Activated T-helper 1 cell treated with anti-CD3 and anti-CD28 coated beads, Interleukin-2, amount 50 U/mL, for 16 hours (primary cell): ENCODE measurements at places on chromosomes 6 and 20.

GRCh38 chr6:168117942-168118341, 38.9 kb upstream of the FRMD1 start:
- no peak for DNase-seq

DNA sequence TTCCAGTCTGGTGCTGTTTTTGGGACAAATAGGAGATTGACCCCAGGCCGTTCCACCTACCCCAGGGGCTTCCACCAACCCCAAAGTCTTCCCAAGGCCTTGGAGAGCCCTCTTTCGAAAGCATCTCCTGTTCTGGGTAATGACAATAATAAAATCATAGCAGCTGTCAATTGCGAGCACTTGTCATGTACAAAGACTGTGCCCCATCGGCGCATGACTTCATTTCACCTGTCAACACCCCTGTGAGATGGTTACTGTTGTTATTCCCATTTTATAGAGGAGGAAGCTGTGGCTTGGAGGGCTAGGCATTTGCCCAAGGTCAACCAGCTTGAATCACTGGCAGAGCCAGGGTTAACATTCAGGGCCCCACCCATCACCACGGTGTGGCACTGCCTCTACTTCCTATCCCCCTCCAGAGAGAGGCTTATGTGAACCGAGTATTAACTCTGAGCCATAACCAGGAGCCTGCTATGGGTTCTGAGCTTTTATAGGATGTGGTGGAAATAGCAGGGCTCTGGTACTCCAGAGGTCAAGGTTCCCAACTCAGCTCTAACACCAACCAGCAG, 51.2 kb downstream of the HNF4A start:
- DNase-seq, result no peak

GRCh38 chr20:62691487-62691886, 17.1 kb upstream of the NTSR1 start:
- DNase-seq, result no peak

DNA sequence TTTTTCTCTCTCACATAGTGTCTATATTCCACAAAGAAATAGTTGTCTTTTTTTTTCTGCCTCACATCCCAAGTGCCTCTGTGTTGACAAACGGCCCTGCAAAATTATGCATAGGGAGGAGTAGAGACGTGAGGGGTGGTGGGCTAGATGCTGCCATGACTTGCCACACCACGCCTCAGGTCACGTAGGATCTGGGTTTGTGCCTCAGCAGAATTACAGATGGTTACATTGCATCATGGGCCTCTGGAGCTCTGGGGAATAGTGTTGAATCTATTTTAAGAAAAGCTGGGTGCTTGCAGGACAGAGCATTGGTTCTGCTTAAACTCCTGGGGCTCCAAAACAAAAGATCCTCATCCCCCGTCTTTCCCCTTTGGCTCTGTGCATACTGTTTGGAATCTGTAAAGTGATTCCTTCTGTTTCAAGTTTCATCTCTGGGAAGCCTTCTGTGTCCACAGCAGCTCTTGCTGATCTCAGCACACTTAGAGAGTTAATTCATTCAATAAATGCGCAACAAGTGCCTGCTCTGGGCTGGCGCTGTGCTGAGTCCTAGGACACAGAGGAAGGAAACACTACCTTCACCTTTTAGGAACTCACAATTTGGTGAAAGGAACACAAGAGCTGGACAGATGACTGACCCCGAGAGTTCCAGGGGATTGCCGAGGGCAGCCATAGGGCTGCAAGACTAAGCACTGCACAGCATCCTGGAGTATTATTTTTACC, 2.4 kb downstream of the FANCE start:
- DNase-seq, result no peak

GRCh38 chr6:2237001-2237400, 8.4 kb downstream of the GMDS start:
- DNase-seq, result no peak

DNA sequence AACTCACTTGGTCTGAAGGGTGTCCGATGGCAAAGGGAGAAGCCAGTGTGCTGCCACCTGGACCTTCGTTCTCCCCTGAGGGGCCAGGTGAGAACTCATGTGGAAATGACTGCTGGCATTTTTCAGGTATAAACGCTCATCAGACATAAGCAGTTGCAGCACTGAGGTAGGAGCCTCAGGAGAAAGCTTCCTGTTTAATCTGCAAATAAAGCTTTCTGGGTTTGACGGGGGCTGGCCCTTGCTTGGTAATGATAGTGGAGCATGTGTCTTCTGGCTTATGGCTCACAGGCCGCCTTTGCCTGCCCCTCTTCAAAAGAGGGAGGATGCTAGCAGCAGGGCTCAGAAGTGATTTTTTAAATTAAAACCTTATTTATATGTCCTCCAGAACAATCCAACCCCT, 122.1 kb upstream of the SLC24A3 start:
- DNase-seq, result no peak

DNA sequence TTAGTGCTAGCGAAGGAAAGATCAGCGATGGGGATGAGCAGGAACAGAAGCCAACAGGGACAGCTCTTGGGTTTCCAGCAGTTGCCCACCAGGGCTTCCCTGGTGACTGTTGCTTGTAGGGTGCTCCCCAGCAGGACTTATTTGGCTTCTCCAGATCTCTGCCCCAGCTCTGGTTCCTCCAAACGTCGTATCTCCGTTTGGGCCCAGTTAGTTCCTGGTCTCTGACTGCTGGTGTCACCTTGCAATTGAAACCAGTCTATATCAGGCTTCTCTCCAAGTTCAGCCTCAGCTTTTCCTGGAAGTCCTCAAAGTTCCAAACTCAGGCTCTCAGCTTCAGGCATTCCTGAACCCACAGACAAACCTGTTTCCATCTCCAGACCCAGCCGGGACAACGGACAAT, 70.8 kb upstream of the NXT1 start:
- no peak for DNase-seq

- no peak for DNase-seq
Observed at GRCh38 chr6:3793545-3793944, 42.0 kb upstream of the PXDC1 start.

GRCh38 chr20:48339190-48339985, 488.4 kb downstream of the PREX1 start:
- no peak for DNase-seq

- no peak for DNase-seq
Observed at GRCh38 chr6:136726837-136727557, 65.3 kb downstream of the MAP3K5 start.

- no peak for DNase-seq
Observed at GRCh38 chr20:51450984-51451383, 91.5 kb downstream of the NFATC2 start.

DNA sequence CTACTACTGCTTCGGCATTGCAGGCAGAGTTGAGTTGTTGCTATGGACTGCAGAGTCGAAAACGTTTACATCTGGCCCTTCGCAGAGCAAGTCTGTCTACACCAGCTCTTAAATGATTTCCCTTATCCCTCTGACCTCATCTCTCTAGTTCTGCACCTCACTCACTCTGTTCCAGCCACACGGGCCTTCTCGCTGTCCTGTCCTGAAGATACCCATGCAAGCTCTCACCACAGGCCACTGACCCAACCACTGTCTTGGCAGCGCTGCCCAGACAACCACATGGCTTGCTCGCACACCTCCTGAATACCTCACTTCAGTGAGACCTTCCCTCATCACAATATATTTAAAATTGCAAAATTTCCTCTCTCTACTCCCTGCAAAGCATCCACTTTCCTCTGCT, 31.4 kb downstream of the B4GALT5 start:
- no peak for DNase-seq

DNA sequence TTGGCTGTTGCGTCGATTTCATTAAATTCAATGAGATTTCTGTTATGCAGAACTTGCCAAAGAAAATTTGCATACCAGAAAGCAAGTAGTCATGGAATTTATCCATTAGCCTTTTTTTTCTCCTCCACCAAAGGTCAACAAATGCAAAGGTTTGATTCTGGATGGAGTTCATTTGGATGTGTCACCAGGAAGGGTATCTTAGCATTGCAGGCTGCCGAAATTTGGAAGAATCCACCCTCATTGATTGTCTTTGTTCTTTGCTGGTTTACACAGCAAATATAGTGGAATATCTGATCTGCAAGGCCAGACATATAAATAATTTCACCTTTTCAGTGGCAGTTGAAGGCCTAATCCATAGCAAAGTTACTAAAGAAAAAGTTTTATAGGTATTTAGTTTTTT, 229.4 kb upstream of the SLC35B3 start:
- no peak for DNase-seq

DNA sequence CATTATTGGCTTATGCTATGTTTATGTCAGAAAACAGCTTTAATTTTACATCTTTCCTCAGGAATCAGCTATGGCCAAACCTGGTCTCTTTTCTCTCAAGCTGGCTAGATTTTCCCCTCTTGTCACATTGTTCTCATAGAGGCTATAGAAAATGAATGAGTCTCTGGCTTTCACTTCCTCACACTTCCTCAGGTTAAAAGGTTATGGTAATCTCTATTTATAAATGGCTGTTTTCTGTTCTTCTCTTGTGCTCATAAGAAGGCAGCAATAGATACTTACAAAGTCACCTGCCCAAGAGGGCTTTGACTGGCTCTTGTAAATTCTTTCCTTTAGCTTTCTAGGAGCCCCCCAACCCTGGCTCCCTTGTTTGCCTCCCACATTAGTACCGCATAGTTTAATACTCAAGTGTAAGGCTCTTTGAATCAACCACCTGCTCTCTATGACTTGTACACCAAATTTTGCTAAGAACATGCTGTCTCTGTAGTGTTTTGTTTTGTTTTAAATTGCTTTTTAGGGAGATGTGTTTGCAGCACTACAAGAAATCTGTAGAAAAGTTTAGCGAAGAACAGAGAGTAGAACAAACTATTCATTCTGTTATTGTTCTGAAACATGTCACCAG, 897.4 kb upstream of the CITED2 start:
- no peak for DNase-seq

DNA sequence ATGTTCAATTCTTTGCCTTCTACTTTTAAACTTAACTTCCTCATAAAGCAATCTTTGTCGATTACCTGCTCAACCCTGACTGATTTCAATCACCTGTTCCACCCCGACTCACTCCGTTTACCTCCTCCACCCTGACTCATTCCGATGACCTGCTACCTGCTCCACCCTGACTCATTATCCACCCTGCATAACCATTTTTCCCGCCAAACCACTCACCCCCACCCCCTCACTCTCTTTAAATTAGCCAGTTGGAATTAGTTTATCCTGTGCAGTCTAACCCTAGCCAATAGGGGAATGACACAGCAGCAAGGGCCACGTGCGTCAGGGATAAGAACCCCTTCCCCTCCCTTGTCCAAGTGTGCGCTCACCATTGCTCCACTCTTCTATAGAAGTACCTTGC, 56.7 kb upstream of the MRAP2 start:
- DNase-seq, result no peak

- no peak for DNase-seq
Observed at GRCh38 chr6:52958546-52959255, 36.4 kb downstream of the GSTA4 start.

DNA sequence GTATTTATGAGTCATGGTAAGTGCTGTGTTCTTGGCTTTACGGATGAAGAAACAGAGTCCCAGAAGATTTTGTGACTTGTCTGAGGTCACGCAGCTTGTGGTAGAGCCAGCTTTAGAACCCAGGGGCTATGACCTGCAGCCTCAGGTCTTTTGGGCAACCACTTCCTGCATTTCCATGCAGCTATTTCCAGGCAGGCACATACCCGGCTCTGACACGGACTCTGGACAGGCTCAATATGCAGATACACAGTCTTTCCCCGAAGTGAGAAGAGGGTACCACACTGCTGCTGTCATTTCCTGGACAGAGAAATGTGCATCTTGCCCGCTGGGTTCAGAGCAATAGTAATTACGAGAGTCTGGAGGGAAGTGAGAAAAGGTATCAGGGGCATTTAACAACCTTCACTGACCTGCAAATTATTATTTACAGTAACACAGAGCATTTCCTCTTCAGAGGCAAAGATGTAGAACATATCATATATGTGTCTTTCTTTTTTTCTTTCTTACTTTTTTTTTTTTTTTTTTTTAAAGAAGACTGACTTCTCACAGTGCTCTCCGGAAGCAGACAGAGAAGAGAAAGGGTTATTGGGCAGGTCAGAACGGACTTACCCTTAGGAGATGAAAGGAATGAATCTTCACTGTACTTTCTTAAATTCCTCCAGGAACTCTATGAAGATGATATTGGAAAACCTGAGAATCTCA, 185.1 kb downstream of the CLIC5 start:
- no peak for DNase-seq

- DNase-seq, result no peak
Observed at GRCh38 chr6:2508071-2508470, 242.7 kb downstream of the MYLK4 start.

DNA sequence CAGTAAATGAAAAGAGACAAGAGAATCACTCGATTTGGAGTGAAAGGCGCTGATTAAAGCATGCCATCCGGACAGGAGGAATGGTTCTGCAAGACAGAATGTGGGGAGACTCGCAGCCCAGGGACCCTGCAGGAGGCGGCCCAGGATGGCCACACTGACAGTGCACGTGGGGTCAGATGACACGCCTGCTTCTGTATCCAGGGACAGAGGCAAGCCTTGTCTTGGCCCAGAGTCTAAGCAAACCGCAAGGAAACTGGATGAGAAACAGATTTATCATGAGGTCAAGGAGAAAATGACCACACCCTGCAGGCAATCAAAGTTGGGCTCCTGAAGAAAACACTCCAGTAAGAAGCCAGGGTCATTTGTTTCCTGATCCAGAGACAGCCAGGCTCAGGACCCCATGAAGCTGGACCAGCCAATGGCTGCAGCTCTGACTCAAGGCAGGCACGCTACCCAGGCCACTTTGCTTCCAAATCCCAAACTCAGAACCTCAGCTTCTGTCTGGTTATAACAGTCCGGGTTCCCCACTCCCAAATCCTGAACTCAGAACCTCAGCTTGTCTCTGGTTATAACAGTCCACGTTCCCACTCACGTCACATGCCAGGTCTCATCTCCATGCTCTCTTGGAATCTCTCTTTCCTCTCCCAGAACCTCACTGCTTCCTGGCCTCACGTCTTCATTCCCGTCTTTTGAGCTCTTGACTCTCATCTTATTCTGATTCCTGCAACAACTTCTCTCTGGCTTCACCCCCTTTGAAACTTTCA, 144.9 kb upstream of the THBS2 start:
- no peak for DNase-seq

DNA sequence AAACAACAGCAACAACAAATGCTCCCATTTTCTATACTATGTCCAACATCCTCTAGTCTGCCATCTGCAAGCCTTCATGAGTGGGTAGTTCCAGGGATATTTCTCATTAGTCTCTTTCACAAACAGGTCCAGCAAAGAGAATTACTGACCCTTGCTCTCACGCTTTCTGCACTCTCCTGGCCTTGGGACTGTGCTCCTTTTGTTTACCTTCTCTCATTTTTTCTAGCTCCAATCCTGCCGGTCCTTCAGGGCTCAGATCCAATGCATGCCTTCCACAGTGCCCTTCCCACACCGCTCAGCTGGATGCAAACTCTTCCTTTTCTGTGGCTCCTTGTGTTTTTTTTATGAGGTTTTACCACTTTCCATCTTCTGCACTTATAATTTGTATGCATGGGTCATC, 47.2 kb downstream of the ADTRP start:
- DNase-seq, result no peak

DNA sequence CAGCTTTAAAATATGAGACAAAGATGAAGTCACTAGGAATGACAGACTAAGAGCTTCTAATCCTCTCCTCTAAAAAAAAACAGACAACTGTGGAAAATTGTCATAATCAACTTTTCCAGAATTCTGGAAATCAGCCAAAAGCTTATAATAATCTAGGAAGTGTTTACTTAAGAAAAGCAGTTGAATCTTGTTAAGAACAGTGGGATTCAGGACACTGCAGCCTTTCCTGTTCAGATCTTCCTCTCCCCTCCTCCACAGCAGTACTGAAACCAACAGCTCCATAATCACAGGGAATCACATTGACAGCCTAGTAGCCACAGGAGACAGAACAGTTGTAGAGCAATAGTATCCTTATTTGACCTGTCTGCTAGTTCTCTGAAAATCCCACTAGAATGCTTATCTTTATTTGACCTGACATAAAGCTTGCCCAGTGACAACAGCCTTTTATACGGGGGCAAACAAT, 41.6 kb downstream of the IBTK start:
- DNase-seq, result no peak
